HT1080 (cell line): ENCODE measurements at places on chromosomes 12 and 14.

DNA sequence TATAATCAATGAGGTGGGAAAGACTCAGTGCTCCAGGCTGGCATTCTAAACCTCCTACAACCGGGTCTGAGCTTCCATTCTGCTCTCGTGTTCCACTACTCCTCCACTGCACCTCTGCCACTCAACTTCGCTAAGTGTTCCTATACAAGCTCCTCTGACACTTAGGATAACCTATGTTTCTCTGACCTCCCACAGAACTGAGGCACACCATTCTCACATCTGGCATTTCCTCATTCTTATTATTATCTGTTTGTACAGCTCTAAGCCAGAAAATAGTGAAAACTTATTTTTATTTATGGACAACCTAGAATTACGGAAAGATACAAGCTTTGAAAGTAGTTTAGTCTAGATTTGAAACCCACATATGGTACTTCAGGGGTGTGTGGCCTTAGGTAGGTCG lies 127.0 kb downstream of the MED13L start:
- no peak for DNase-seq

DNA sequence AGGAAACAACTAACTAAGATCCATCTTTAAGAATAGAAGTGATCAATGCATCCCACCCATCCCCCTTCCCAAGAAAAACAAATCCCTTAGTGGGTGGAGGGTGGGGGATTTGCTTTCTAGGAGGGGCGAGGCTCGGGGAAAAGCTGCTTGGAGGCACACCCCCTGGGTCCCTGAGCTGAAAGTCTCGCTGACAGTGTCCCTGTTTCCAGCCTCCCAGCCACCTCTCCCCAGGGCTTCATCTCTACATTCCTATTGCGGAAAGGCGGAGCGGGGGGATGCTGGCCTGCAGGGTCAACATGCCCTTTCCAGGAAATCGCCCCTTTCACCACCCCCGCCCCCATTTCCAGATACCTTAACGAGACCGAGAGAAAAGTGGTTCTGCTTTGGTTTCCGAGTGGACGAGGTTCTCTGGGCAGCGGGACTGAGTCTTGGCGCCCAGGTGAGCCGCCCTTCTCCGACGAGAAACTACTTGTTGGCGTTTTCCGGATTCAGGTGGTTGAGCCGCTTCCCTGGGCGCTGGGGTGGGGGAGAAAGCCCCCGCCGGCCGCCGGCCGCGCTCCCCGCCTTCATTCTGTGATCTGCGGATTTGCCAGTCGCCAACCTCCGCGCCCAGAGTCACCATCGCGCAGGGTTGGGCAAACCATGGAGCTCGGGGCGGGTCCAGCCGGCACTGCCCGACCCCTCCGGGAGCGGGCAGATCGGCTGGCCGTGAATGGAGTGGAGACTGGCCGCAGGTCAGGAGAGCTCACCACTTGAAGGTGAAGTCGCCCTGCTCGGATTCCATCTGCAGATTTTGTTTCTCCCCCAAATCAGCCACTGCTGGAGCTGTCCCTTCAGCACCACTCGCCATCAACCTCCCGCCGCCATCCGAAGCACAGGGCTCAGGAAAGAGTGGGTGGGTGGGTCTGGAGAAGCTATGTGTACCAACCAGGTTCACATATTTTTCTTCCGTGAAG lies 505 bp downstream of the KCNC2 start:
- DNase-seq: peak; percentile 33

- no peak for DNase-seq
Measured at GRCh38 chr12:94092516-94093241, 55.7 kb upstream of the PLXNC1 start.

- no peak for DNase-seq
Measured at GRCh38 chr14:71086567-71086966, 179.3 kb downstream of the PCNX1 start.

GRCh38 chr12:46370792-46371717 lies 1.5 kb downstream of the SLC38A2 start:
- DNase-seq: peak; percentile 91

DNA sequence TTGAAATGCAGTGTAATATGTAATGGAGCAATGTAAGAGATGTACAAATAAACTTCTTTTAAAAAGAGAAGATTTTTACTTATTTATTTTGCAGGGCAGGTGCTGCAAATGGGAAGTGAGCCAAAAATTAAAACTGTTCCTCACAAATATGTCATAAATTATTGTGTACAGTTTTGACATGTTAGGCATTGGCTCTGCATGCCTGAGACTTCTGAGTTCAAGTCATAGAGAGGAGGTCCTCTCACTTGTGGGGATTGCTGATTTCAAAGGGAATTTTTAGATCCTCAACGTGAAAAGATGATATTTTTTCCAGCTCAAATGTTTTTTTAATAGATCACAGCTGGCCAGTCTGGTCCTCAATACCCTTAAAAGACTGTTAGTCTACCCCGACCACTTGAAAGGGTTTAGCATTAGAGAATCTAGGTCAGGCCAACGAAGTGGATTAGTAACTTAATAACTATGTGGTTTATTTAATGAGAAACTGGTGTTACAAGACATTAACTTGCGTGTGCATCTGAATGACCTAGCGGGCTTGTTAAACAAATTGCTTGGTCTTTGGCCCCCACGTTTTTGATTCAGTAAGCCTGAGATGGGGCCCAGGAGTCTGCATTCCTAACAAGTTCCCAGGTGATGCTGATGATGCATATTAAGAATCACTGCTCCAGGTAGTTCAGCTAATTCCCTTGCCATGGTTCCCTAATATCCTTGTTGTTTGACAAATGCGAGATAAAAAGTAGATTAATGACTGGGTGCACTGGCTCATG lies 30.9 kb upstream of the WDR89 start:
- no peak for DNase-seq

- no peak for DNase-seq
Measured at GRCh38 chr14:75578786-75579337, 442 bp downstream of the FLVCR2 start.
